ENCODE measurements at places on chromosomes 2 and 18.

DNA sequence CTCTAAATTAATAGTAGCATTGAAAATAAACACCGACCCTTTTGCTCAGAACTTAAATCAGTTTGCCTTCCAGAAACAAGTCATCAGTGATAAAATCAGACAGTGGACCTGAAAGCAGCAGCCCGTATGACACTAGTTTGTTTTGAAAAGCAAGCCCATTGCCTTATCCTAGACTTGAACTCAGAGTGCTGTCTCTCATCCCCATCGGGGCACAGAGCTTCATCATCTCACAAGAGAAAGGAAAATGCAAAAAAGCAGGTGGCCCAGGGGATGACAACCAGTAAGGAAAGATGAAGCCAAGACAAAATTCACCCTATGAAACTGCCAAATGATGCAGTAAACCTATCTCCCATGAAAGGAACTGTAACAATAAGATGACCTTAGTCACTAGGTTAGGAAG, 71.2 kb downstream of the CERKL start:
- no peak for DNase-seq

DNA sequence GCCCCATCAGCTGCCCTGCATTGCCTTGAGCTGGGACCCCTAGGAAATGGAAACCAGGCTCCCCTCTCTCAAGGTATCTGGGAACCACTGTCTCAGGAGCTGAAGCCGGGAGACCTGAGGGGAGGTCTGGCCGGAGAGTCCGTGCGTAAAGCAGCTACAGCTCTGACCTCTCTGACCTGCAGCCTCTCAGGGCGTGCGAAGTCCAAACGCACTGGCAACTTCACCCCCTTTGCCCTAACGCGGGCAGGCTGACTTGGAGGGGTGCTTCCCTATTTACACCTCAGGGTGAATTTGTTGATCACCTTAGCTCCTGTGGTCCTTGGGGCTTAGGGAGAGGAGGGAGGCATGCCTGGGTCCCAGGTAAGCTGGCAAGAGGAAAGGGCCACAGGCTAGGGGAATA, 17.5 kb downstream of the SIGLEC15 start:
- DNase-seq = no peak

DNA sequence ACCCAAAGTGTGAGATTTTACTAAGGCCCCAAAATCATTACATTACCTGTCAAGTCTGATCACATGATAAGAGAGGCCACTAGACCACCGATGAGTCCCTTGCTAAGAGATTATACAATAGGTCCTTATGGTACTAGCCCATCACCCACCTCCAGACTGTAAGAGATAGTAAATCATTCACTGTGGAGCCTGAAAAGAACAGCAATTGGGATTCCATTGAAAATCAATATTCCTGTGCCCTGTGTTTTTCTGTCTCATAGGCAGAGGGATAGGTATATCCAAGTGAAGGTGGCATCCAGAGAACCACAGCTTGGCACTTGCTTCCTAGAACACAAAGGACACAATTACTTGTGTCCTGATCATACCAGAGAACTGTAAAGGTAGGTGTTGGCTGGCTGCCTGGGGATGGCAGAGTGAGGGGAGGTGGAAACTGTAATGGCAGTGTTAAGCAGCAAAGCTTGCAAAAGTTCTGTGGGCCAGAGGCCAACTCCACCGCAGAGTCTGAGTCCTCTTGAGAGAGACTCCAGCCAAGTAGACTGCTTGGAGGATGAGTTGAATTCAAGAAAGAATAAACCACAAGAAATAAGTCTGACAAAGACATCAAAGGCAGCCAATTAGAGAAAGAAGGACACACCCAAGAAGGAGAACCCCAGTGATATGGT, 102.0 kb upstream of the PIEZO2 start:
- DNase-seq = no peak

DNA sequence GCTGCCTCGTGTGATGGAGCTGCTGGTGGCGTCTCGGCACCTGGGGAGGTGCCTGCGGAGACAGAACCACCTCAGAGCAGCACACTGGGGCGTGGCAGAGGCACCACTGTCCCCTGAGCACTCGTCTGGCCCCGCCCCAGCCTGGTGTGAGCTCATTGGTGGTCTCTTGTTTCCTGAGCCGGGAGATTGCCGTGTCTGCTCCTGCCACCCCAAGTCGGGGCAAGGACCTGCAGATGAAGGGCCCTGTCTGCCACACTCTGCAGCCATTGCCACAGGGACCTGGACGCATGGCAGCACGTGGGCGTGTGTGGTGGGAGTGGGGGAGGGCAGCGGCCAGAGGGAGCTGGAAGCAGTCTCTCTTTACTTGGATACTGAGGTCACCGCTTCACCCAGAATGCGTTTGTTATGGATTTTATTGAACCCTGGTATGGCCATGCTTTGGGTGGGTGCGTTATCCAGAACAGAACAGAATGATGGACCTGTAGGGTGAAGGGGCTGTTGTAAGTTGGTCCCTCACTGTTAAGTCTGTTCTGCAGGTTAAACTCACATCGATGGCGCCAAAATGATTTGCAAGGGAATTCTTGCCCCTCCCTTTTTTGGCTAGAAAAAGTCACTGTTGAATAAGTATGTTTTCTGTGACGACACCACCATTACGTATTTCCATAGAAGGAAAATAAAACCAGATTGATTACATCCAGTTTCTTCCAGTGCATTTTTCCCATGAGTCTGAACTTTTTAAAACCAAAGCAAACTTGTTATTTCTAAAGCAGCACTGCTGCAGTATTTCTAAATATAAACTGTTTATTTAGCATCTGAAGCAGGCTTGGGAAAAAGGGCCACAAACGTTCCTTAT, 92.0 kb downstream of the USP40 start:
- DNase-seq = no peak

- no peak for DNase-seq
Observed at GRCh38 chr2:17051538-17051937, 385.9 kb upstream of the CYRIA start.

GRCh38 chr2:233029321-233029720, 3.2 kb upstream of the NEU2 start:
- DNase-seq = no peak

- DNase-seq = no peak
Observed at GRCh38 chr2:150465703-150466569, 21.5 kb downstream of the RND3 start.

Data from spinal cord (tissue), 10 donors.